ENCODE measurements at places on chromosomes 4 and X. TPM values are rescaled to one million over a fixed set of nuclear protein-coding genes. Genes with fewer than 3 reads are reported as not detected.

Gene FAM156B
- total RNA-seq = 16.1 TPM

Gene ERAS
- 0.26 TPM for total RNA-seq

Gene HERC3
- total RNA-seq = 159 TPM

Gene AWAT2
- not detected for total RNA-seq

Gene NEXMIF
- 2.8 TPM for total RNA-seq

Gene PNCK
- total RNA-seq = 1.6 TPM

Gene ANKRD37
- total RNA-seq = 51.5 TPM

Gene TLL1
- not detected for total RNA-seq

Gene STBD1
- 1.0 TPM for total RNA-seq

Gene MND1
- 13.1 TPM for total RNA-seq

Gene BCLAF3
- 4.7 TPM for total RNA-seq

Gene KLHL4
- not detected for total RNA-seq

Gene NDUFB11
- total RNA-seq = 72.3 TPM

Gene SOX3
- total RNA-seq = not detected

Gene HEPH
- total RNA-seq = not detected

Gene NOX1
- total RNA-seq = not detected

Gene CCKAR
- total RNA-seq = not detected

Gene TMEM271
- not detected for total RNA-seq

Gene ZNF711
- 0.32 TPM for total RNA-seq
